ENCODE measurements at places on chromosomes 7 and 10. TPM values are rescaled to one million over a fixed set of nuclear protein-coding genes. Genes with fewer than 3 reads are reported as not detected.

- no peak for DNase-seq
Measured at GRCh38 chr7:129252128-129252527, 27.3 kb downstream of the AHCYL2 start.

Gene SSC4D
- 0.84 TPM for total RNA-seq

Gene TFAM
- 37.5 TPM for total RNA-seq

- no peak for DNase-seq
Measured at GRCh38 chr10:71708897-71709882, 10.4 kb downstream of the C10orf105 start.

Gene FAM131B
- total RNA-seq = 1.4 TPM

Gene SLC39A12
- total RNA-seq = 0.04 TPM

DNA sequence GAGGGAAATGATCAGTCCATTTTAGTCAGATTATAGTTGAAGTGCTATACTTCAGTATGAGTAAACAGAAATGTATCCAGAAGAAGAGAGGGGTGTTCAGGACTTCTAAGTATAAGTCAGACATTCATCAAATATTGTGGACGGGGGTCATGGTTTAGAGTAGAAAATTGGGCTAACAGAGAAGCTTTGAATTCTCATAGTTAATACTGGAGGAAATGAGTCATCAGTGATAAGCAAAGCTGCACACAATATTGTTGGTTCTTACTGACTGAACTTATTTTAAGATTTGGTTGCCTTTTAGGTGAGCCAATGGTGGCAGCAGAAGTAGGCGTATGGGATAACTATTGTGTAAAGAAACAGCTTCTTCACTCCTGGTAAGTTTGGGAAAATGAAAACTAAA lies 1.7 kb upstream of the SUMF2 start:
- no peak for DNase-seq

Gene ANKRD61
- 0.22 TPM for total RNA-seq

DNA sequence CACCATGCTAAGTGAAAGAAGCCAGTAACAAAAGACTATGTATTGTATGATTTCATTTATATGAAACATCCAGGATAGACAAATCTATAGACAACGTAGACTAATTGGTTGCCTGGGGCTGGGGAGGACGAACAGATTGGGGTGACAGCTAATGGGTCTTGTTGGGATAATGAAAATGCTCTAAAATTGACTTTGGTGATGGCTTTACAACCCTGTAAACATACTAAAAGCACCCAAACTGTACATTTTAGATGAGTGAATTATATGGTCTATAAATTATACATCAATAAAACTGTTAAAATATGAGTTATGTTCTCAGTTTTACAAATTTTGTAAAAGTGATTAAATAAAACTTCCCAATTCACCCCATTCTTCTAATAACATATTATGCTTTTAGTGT lies 261.5 kb downstream of the ELMO1 start:
- no peak for DNase-seq

GRCh38 chr10:33412653-33413361 lies 78.3 kb upstream of the NRP1 start:
- DNase-seq = peak; percentile 42

GRCh38 chr10:51386248-51386885 lies 312.1 kb downstream of the PRKG1 start:
- DNase-seq = no peak

- peak; percentile 89 for DNase-seq
Measured at GRCh38 chr10:23065181-23065948, 30.0 kb upstream of the MSRB2 start.

Gene WEE2
- total RNA-seq = 0.09 TPM

DNA sequence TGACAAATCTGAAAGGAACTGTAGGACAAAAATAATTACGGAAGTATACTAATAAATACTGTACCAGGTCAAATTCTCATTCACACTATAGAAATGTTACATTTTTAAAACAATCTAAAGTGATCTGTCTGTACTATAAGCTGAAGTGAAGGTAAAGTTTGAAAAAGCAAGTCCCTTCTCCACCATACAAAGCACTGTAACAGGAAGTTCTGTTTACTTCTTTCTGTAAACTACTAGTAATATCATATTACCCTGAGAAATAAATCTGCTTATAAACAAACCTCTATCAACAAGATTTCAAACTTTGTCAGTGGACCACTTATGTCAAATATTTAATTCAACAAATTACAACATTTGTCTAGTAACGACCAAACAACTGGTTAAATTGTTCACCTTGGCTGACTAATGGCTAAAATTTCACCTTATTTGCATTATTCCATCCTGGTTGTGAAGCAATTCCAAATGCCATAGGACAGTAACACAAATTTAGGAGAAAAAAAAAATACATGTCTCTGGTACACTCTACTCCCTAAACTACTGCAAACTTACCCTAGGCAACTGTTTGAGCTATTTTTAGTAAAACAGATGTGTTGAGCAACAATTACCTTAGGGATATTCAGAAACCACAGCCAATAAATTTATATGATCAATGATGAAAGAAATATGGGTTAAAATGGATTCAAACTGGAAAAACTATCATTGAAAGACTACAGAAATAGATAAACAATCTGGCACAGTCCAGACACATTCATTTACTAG lies 126.0 kb downstream of the NRBF2 start:
- no peak for DNase-seq
